ENCODE measurements at places on chromosomes 5 and 9.

DNA sequence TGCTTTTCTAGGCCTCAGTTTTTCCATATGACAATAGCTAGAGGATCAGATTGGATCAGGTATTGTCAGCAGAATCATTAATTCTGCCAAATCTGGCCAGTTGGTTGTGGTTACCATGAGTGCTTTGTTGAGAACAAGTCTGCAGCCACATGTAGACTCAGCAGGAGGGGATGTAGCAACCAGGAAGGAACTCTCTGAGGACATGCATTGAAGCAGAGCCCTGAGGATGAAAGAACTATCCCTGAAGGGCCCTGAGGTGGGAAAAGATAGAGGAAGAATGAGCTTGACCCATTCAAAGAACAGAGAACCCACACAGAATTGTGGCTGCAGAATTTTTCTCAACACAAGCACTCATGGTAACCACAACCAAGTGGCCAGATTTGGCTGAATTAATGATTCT, 60.1 kb upstream of the AFAP1L1 start:
- no peak for DNase-seq

- DNase-seq = no peak
Measured at GRCh38 chr9:119078015-119078414, 291.2 kb downstream of the BRINP1 start.

DNA sequence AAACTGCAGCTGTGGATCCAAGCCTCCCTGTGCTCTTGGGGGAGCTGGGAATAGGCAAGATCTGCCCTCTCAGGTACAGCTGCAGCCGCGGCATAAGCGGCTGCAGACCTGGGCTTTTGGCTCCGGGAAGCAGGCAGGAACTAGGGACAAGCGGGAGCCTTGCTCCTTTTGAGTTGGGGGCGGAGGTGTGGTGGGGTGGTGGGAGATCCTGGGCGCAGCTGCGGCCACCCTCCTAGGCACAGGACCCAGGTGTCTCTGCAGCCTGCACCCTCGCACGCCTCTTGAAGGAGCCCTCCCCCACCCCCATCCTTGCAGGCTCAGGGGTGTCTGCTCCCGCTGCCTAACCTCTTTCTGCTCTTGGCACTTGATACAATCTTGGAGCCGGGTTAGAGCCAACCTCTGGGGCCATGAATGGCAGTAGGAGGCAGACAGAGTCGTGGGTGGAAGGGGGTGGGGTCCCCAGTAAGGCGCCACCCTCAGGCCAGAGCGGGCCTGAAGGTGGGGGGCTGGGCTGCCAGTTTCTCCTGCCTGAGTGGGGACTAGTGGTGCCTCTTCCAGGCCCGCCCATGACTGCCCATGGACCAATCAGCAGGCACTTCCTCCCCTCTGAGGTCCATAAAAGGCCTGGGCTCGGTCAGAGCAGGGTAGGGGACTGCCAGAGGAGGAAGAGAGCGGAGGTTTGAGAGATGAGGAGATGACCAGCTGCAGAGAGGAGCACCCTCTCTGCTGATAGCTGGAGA, 267.6 kb upstream of the TNC start:
- DNase-seq = no peak

- DNase-seq = no peak
Measured at GRCh38 chr9:108681851-108682590, 173.8 kb downstream of the ACTL7B start.

GRCh38 chr5:7422316-7423106, 26.6 kb downstream of the ADCY2 start:
- no peak for DNase-seq

DNA sequence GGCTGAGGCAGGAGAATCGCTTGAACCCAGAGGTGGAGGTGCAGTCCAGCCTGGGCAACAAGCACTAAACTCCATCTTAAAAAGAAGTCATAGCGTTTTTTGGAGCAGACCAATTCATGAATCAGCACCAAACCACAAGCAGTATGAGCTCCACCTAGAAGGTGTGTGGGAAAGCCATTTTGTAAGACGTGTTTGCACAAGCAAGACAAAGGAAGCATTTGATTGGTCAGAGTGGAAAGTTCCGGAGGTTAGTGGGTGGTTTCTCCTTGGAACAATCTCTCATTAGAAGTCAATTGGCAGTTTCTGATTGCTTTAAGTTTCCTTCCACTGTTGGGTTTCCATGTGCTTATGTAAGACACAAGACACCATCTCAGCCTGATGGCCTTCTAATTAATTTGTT, 5.0 kb downstream of the SRD5A1 start:
- no peak for DNase-seq

DNA sequence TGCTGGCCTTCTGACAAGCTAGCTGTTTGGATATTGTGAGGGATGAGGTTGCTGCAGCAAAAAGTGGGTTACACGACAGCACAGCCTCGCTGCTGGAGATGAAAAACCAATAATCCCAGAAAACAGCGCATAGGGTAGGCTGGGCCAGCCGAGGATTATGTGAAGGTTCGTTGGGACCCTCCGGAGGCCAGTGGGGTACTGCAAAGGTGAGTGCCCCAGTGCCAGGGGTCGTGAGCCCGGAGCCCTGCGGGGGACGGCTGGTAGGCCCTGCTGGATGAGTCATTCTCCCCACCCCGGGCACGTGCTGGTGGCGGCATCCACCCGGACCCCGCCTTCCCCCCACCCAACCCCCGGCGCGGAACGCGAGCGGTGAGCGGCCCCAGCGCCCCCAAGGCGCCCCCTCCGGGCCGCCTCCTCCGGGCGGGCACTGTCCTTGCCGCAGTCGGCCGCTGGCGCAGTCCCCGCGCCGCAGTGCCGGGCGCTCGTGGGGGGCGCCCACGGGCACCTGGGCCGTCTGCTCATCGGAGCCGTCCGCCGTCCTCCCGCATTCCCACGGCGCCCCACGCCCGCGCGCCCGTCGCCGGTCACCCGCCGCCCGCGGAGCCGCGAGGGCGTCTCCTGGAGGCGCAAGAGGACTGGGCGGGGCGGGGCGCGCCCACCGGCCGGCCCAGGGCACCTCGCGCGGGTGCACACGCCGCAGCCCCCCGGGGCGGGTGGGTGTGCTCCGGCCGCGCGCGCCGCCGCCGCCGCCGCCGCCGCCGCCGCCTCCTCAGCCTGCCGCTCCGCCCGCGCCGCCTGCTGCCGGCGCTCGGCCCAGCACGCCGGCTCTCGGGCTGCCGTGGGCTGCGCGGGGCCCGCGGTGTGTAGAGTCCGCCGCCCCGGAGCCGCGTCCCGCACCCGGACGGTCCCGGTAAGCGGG, at the start of gene PHF24:
TSS of gene PHF24 (plus strand) at position 794 of the 919 bp plus-strand sequence. CDS start 13,014 bp downstream, outside the sequence.
- peak; percentile 36 for DNase-seq

DNA sequence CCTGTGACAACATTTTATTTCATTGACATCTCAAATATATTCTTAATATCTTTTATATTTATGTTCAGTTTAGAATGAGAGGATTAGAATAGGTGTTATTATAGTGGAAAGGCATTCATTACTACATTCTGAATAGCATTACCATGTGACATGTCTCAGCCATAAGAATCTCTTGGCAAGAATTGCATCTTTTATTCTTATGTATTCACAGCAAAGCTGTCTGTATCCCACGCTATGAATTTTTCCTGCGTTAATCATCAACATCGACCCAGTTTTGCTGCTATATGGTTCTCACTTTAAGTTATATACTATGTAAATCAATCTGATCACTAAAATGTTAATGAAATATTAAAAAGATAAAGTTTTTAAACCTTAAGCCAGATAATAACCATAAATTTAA, 248.6 kb downstream of the TMEM232 start:
- no peak for DNase-seq

DNA sequence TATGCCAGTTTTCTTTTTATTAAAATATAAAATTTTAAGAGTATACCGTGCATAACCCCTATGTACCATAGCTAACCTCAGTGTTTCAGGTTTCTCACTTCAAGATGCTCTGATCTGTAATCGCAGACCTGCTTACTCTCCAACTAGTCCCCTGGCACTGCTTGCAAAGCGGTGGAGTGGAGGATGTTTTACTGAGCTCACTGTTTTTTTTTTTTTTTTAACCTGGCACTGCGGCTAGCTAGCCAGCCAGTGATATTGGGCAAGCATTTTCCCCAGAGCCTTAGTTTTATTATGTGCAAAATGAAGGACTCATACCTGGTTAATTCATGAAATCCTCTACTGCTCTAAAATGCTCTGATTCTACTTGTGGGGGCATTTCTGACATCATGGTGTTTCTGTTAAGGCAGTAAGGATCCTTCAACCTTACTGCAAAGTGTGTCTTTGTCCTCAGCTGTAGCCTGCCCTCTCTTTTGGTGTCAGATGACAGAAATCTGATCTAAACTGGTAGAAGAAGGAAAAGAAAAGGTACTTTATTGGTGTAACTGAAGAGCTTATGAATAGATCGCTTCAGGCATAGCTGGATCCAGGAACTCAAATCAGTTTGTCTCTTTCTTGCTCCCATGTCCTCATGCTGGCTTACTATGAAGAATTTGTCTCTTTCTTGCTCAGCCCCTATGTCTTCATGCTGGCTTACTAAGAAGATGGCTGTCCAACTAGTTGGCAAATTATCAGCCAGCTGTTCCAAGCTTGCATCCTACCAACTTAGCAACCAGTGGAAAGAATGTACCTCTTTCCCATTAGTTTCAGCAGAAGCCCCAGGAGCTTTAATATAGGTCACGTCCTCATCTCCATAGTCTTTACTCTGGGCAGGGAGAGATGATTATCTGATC, 59.8 kb downstream of the DOCK2 start:
- no peak for DNase-seq

DNA sequence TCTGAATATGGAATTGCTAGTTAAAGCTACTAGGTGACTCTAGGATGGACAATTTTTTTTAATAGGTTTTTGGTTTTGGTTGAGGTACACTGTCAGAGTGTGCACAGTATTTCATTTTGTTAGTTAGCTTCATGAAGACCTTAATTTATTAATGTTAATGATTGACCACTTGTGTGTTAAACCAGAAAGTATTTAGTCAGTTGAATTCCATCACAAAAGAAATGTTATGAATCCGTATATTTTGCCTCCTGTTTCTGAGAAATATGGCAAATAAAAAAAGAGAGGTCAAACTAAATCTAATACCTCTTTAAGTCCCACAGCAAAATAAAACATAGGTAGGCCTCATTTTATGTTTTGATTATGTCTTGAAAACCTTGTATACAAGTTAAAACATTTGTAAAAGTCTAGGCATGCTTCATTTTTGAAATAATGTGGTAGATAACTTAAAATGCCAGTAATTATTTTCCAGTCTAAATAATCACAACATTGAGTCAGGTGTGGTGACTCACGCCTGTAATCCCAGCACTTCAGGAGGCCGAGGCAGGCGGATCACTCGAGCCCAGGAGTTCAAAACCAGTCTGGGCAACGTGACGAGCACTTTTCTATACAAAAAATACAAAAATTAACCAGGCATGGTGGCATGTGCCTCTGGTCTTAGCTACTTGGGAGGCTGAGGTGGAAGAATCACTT, 50.8 kb downstream of the ITGA1 start:
- no peak for DNase-seq

- no peak for DNase-seq
Measured at GRCh38 chr9:114538241-114538640, 33.0 kb upstream of the WHRN start.

- DNase-seq = no peak
Measured at GRCh38 chr9:13330396-13331004, 51.0 kb upstream of the MPDZ start.

DNA sequence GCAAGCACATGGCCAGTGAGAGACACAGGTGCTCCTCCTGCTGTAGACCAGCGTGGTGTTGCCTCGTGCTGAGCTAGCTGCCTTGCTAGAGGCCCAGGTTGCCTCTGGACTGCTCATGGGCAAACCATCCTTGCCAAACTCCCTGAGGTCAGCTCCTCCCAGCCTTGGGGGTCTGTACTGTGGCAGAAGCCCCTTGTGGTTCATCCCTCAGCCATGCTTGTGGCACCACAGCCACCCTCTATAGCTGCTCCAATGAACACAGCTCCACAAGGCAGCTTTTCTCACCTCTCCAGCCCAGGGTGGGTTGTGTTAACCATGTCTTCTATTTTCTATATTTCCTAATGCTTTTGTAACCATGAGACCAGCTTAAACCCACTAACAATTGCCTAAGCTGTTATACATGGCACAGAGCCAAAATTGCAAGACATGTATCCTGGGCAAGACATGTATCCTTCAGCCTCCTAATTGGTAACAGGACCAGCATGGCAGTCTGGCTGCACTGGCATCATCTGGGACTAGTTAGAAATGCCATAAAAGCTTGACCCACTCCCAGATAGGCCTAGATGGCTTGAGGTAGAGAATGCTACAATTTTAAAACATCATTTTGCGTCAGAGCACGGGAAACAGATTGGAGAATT, 183.1 kb upstream of the S1PR3 start:
- DNase-seq = no peak

- DNase-seq = no peak
Measured at GRCh38 chr5:6386271-6386670, 7.9 kb upstream of the MED10 start.

- DNase-seq = no peak
Measured at GRCh38 chr9:38737246-38737645, 17.3 kb upstream of the FAM240B start.

GRCh38 chr9:78326564-78326963, 29.6 kb downstream of the PSAT1 start:
- no peak for DNase-seq

GRCh38 chr9:33452828-33453271, 5.5 kb upstream of the AQP3 start:
- no peak for DNase-seq

GRCh38 chr9:88915916-88916315, 75.4 kb upstream of the S1PR3 start:
- DNase-seq = no peak

GRCh38 chr5:24444414-24444813, 200.4 kb downstream of the CDH10 start:
- DNase-seq = no peak

DNA sequence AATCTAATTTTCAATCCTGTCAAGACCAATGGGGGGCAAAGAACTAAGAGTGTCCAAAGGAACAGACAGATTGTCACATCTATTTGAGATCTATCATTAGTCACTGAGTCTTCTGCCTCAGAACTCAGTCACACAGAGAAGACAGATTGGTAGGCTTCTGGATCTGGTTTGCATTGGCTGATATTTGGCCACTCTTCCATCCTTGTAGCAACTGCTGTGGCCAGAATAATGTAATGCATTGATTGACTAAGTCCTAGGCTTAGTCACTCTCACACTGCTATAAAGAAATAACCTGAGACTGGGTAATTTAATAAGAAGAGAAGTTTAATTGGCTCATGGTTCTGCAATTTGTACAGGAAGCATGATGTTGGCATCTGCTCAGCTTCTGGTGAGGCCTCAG, 458.5 kb downstream of the ACTL7B start:
- no peak for DNase-seq

- DNase-seq = no peak
Measured at GRCh38 chr5:135327429-135328127, 71.5 kb downstream of the MACROH2A1 start.
